ENCODE measurements at places on chromosomes 1 and 21.
A peak's percentile ranks its signal among the peaks of the same experiment; 100 is the strongest.

DNA sequence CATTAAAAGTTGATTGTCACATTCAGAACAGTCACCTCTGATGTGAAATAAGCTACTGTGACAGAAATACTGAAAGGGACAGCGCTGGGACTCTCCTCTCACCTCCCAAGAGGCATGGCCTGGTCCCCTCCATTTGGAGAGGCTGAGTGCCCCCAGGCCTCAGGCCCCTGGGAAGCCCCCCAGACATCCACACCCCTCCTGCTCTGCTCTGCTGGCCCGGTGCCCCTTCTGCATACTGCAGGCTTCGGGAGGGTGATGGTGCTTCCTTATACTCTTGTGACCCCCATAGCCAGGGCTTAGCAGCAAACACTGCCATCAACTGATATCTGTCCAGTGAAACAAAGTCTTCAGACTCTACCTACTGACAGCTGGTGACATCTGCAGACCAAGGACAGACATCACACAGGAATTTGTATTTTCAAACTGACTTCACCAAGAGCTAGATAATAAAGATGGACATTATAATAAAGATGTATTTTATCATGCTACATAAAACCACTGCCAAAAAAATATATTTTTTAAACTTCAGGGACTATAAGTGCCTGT is 36.9 kb downstream of the C2CD2 start:
- no peak for DNase-seq

DNA sequence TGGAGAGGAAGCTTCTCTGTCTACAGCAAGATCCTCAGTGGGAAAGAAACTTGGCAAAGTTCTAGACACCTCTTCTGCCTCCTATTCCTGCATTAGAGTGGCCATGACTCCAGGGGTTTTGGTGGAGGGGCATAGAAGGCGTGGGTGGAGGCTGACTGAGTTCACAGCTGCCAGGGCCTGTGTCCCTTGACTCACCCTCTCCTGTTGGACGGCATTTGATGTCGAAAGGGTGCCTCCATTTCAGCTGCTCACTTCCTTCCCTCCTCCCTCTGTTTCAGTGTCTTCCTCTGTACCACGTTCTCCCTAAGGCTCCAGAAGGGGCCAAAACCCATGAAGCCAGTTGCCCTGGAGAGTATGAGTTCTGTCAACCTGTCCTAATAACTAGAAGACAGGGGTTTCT is 632 bp downstream of the TMEM79 start:
- no peak for DNase-seq

DNA sequence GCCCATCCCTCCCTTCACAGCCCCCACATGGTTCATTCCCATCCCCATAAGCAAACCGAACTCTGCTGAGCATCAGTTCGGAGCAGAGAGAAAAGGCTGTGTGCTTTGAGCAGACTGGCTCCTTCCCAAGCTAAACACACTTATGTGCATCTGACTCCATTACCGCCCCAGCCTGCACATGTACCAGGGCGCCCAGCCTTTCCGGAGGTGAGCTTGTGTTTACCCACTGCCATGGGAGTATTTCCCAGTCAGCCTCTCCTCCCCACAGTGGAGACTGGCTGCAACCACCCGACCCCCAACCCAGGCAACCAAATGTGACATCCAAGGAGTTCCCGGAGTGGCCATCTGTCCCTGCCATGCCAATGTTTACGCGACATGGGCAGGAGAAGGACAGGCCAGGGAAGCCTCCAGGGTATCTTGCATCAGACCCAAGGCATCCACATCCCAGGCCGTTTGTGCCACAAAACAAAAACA is 9.4 kb downstream of the TIAM1 start:
- no peak for DNase-seq

GRCh38 chr1:25063591-25064416 is 133.7 kb upstream of the RUNX3 start:
- no peak for DNase-seq

DNA sequence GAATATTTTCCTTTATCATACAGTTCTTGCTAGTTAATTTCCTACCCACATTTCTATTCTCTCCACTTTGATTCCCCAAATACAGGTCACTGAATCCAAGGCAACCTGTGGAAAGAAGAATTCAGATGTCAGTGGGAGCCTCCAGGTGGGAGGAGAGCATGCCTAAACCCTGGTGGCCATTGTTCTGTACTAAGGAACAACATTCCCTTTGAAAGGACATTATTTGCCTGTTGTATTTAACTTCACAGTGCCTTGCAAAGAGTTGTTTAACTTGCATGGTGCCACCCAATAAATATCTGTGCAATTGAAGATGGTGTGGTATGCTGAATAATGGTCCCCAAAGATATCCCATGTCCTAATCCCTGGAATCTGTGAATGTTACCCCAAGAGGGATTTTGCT is 21.3 kb downstream of the NPHS2 start:
- no peak for DNase-seq

- DNase-seq = no peak
These were observed 82.5 kb downstream of the LRRN2 start for GRCh38 chr1:204602871-204603542.

- DNase-seq = no peak
These were observed 107.0 kb downstream of the PLXNA2 start for GRCh38 chr1:208137193-208137592.

- no peak for DNase-seq
These were observed 142.5 kb downstream of the ZNF648 start for GRCh38 chr1:181918880-181919525.

- DNase-seq = no peak
These were observed 441.4 kb downstream of the RPS6KC1 start for GRCh38 chr1:213492161-213493041.

DNA sequence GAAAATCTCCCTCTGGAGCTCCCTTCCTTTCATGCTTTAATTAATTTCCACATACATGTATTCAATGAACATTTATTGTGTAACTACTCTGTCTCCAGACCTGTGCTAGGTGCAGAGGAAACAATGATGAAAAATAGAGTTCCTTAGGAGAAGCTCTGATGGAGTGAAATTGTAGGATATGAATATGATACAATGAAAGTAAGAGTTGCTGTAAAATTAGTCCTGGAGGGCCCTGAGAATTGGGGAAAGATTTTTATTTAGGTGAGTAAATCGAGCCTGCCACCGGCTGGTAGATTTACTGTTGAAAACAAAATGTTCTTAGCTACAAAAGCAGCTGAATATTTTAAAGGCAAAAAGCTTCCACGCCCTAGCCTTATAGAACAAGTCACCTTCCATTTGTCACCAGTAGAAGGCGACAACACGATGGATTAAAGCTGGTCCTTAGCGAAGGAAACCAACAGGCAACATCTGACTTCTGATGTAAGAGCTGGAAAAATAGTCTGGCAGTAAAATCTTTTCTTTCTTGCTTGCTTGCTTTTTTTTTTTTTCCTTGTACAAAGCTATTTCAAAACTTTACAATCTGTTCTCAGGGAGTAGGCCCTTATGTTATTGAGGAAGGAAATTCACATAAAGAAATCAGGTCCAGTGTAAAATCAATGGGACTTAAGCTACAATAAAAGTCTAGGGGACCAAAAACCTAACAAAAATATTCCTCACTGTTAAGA is 82.0 kb upstream of the ROR1 start:
- peak; percentile 74 for DNase-seq

GRCh38 chr1:85358702-85359438 is 82.4 kb upstream of the BCL10 start:
- no peak for DNase-seq

DNA sequence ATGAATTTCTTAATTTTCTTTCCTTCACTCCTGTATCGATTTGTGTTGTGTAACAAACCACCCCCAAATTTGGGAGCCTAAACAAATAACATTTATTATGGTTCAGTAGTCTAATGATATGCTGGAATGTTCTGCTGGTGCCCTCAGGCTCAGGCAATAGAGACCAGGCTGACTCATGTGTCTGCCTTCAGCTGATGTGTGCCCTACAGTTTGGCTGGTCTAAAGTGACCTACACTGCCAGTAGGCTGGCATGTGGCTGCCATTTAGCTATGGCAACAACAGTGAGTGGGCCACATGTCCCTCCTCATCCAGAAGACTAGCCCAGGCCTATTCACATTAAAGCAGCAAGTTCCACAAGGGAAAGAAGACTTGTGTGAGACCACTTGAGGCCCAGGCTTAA is 115.8 kb downstream of the PTPRC start:
- DNase-seq = no peak

GRCh38 chr1:88401313-88401712 is 282.8 kb upstream of the PKN2 start:
- no peak for DNase-seq

GRCh38 chr21:42619166-42619565 is 34.3 kb upstream of the PDE9A start:
- DNase-seq = no peak

- no peak for DNase-seq
These were observed 262.1 kb upstream of the LRRC7 start for GRCh38 chr1:69305621-69306020.

GRCh38 chr1:7688659-7689058 is 82.4 kb upstream of the VAMP3 start:
- no peak for DNase-seq

DNA sequence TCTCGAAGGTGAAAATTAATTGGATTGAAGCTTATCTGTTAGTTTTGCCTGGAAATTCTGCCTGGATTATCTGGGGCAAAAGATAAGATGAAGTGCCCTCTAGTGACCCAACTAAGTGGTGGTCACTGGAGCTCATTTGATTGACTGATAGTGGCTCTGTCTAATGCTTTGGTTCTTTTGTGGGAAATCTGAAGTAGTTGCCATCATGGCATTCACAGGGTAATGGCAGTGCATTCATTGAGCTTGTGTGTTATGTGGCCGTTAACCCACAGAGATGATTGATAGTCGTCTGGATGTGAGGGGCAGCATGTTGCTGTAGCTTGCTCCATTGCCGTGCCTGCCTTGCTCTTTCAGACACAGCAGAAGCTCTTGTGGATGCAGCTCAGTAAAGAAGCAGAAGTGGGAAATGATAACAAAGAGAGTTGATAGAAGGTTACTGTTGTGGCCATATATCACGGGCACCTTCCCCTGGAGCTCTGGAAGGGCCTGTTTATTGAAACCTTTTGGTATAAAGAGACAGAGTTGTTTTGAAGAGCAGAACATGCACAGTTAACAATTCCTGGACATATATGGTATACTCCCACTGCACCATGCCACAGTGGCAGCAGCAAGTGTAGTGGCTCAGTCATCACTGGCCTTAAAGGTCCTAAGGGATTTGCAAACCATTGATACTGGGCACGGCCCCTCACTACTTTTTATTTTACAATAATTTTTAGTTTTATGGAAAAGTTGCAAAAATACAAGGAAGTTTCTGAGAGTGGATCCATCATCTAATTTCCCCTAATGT is 42.0 kb downstream of the CXADR start:
- no peak for DNase-seq

DNA sequence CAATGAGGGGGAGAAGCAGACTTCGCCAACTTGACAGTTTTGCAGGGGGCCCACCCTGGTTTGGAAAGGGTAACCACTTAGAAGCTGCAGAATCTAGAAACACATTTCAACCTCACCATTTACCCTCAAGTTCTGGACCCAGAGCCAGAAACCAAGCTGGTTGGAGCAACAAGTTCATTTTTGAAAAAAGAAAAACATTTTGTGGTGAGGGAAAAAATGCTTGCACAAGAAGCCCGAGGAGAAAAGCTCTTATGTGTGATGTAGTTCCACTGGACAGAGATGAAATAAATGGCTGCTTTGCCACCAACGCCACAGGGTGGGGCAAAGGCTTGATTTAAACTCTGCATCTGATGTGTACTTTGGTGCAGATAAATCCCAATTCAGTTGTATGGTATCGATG is 10.6 kb upstream of the NGF start:
- no peak for DNase-seq

- no peak for DNase-seq
These were observed 10.8 kb downstream of the NHLH1 start for GRCh38 chr1:160377585-160378206.

GRCh38 chr1:57632401-57632800 is 208.5 kb upstream of the DAB1 start:
- DNase-seq = no peak

DNA sequence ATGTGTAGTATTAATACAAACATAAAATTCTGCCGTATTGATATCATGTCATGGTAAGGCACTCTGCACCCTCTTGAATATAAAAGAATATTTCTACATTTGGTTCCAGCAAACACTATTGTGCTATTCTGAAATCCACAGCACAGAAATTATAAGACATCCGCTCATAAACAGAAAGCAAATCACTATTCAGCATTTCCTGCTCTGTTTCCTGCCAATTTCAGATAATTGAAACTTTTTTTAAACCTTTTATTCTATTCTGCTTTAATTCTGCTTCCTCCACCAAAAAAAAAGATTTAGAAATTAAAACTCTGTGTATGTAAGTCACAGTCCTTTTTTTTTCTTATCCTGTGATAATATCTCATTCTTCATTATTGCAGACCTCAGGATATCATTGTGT is 39.6 kb upstream of the PLEKHO1 start:
- no peak for DNase-seq

DNA sequence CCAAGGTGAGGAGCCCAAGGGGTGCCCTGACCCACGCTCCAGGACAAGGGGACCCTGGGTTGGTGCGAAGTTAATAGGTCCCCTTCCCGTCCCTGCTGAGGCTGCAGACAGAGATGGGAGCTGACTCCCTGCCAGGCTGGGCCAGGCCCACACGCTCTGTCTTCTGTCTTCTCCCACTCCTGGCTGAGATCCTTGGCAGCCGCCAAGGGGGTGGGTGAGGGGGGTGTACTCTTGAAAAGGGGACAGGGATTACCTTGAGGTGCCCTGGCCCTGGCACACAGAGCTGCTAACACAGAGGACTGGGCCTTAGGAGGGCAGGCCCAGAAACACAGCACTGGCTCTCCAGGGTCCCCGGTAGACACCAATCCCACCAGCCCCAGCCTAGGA is 11.0 kb upstream of the CTRC start:
- no peak for DNase-seq

DNA sequence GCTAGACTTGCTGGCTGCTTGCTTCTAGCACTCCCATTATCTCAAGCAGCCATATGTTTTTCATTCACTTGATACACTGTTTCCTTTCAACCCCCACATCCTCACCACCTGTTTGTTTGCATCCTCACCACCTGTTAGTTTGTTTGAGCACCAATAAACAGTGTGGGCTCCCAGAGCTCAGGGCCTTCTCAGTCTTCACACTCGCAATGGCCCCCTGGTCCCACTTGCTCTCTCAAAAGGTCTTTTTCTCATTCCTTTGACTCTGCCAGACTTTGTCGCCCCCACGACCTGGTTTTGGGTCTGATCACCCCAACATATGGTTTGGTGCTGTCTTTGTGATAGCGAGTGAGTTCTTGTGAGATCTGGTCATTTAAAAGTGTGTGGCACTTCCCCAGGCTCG is 6.2 kb upstream of the PADI4 start:
- DNase-seq = no peak

- DNase-seq = no peak
These were observed 62.7 kb upstream of the RUNX3 start for GRCh38 chr1:24992761-24993211.

GRCh38 chr1:186183219-186183618 is 191.8 kb downstream of the TPR start:
- DNase-seq = no peak
